ENCODE measurements at places on chromosomes 4 and X.

GRCh38 chr4:88720451-88721428 lies 23.1 kb upstream of the NAP1L5 start:
- DNase-seq, result peak; percentile 12

GRCh38 chr4:15868111-15868510 lies 70.4 kb downstream of the FGFBP1 start:
- DNase-seq, result no peak

- no peak for DNase-seq
These were observed 227.0 kb upstream of the RASGEF1B start for GRCh38 chr4:81698538-81699296.

- no peak for DNase-seq
These were observed 10.3 kb upstream of the DUSP9 start for GRCh38 chrX:153636716-153637115.

GRCh38 chr4:145538596-145538995 lies 56.9 kb downstream of the SMAD1 start:
- DNase-seq, result no peak

GRCh38 chr4:152256996-152257395 lies 278.9 kb downstream of the FBXW7 start:
- DNase-seq, result no peak

GRCh38 chrX:123756320-123756719 lies 23.5 kb upstream of the THOC2 start:
- DNase-seq, result no peak

- no peak for DNase-seq
These were observed 4.6 kb downstream of the MMAA start for GRCh38 chr4:145623831-145624230.

GRCh38 chr4:131248314-131248713 lies 1900.8 kb upstream of the PCDH10 start:
- DNase-seq, result no peak

DNA sequence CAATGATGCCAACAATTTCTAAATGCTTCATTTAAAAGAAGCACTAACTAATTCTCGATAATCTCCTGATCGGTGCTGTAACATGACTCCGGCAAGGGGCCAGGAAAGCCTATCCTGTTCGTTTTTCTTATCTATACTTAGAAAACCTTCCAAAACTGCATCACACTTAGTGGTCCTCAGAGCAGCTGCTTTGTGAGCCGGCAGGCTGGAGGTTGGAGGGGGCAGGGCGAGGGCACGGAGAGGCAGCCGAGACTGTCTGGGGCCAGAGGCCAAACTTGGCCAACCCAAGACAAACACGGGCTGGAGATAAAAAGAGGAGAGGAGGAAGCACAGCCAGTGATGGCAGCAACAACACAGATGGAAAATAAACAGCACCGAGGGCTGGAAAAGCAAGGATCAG lies 455.7 kb downstream of the BCOR start:
- DNase-seq, result no peak

DNA sequence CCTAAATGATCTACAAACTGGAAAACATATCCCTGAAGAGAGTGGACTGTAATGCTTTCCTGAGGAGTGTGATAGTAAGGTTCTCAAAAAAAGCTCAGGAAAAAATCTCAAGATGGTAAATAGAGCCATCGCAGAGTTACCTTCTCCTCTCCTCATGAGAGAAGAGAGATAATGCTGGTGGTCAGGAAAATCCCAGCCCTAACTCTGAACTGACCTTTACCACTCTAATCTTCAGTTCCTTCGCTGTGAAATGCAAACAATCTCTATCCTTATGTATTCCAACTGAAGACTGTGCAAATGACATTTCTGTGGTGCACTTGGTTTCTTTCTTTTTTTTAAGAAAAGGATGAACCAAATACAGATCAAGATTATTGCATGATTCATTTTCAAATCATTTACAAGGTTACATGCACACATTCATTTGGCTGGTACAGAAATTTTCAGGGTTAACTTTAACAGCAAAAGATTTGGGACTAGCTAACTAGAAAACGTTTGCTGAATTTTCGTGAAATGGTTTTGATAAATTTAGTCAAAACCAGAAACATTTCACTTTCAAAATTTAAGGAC lies 8.3 kb downstream of the PPM1K start:
- no peak for DNase-seq

DNA sequence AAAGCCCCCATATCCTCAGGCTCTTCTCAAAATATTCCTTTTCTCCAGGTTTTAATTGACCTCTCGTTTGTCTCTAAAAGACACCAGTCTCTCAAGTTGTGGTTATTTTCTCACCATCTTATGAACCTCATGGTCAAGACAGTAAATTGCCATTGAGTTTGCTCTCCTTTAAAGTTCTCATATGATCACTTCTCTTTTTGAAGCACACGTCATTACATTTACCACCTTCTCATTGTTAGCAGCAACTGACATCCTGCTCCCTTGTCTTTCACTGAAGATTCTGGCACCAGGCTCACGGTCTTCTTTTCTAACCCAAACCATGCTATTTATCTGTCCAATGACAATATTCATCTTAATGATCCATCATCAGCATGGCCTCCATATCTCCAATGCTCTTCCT lies 324.2 kb downstream of the TMA16 start:
- DNase-seq, result no peak

DNA sequence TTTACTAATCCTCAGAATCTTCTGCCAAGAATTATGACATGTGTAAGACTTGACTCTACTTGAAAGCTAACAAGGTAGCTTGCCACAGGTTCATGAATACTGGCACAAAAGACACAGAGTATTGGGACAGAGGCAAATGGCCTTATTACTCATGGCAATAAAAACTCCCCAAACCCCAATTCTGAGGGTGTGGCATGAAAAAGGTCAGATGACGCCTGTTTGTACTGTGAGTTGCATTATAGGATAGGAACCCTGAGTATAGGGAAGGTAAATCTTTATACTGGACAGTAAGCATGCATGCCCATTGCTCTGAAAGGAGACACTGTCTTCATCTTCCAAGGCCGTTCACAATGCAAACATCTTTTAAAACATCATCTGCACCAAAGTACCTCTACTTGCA lies 600.0 kb downstream of the IL1RAPL1 start:
- DNase-seq, result no peak

- no peak for DNase-seq
These were observed 1.1 kb downstream of the SLC38A5 start for GRCh38 chrX:48468693-48469691.

Data from COLO829 (cell line).